ENCODE measurements at places on chromosomes 7 and 10.

DNA sequence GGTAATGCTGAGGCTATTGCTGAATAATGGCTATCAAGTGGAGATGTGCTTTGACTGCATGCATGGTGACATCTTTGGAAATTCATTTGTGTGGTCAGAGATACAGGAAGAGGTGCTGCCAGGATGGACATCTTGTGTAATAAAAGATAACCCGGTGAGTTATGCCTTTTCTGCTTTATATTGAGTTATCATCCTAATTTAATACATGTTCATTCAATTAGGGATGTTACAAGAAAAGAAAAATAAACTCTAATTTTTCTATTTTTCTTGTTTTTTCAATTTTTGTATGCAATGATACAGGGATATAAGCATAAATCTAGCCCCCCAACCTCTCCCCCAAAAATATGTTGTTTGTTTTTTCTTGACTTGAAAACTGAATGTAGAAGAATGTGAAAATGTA lies 26.4 kb upstream of the LMOD2 start:
- no peak for DNase-seq

DNA sequence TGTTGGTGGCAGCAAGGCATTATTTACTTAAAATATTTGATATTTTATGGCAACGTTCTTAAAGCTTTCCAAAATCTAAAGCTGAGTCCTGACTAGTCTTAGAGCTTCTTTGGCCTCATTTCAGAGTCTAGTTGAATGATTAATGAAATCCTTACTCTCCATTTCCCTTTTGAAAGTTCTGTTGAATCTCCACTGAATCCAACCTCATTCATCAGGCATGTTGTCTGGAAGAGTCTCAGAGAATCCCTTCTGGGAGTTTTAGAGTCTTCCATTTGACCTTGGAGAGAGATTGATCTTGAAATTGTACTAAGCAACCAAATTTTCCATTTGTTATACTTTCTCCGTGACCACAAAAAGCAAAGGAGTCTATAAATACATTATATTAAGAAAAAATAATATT lies 198.5 kb upstream of the TMEM196 start:
- no peak for DNase-seq

DNA sequence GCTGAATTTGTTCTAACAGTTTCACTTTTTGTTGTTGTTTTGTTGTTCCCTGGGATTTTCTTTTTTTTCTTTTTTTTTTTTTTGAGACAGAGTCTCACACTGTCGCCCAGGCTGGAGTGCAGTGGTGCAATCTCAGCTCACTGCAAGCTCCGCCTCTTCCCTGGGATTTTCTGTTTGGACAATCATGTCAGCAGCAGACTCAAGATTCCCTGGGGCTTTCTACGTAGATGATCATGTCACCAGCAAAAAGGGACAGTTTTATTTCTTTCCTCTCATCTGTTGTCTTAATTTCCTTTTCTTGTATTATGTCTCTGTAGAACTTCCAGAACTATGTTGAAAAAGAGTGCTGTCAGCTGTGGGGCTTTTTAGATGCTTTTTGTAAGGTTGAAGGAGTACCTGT lies 241.4 kb downstream of the TNS3 start:
- no peak for DNase-seq

GRCh38 chr7:1441615-1442354 lies 17.5 kb downstream of the MICALL2 start:
- no peak for DNase-seq

DNA sequence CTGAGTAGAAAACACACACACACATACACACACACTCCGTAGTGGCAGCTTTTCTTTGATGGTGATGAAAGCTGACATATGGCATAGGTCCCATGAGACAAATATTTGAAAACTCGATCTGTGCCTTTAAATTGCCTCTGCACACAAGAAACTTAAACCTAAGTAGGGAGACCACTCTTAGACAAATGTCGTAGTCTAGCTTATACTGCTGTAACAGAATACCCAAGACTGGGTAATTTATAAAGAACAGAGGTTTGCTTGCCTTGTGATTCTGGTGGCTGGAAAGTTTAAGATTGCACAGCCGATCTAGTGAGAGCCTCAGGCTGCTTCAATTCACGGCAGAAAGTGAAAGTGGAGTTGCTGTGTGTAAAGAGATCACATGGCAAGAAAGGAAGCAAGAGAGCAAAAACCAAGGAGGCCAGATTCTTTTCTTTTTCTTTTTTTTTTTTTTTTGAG lies 489.4 kb upstream of the SORCS1 start:
- DNase-seq: no peak

- DNase-seq: no peak
These were observed 682.1 kb upstream of the NRP1 start for GRCh38 chr10:34016576-34016975.

GRCh38 chr7:95430864-95431263 lies 4.0 kb downstream of the PON2 start:
- no peak for DNase-seq

GRCh38 chr7:129401228-129401966 lies 32.8 kb upstream of the STRIP2 start:
- DNase-seq: no peak

DNA sequence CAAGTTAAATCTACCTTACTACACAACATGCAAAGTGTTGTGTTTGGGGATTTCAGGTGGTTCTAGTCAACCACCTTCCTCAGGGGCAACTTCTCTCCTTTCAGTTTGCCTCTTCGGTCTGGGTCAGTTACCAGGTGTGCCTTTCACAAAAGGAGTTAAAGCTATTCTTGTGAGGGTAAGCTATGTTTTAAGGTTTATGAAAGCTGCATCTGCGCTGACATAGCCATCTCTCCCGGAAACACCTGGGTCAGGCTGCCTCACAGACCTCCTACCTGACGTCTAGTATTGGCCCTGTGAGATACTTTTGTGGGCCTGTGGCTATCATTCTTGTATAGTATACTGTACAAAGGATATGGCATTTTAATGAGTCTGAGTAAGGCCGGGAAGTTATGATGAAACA lies 67.7 kb upstream of the ITGA8 start:
- DNase-seq: no peak

DNA sequence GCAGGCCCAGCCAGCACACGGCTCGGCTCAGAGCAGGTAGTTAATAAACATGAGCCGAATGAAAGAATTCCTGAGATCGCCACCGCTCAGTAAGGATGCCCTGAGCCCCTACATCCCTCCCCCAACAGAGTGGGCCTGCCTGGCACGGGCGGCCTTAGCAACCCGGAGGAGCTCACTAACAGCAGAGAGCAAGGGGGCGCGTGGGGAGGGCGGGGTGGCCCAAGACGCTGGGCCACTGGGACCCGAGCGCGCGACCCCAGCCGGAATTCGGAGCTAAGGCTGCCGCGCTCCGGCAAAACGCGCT lies 403 bp upstream of the ENO4 start:
- DNase-seq: no peak

DNA sequence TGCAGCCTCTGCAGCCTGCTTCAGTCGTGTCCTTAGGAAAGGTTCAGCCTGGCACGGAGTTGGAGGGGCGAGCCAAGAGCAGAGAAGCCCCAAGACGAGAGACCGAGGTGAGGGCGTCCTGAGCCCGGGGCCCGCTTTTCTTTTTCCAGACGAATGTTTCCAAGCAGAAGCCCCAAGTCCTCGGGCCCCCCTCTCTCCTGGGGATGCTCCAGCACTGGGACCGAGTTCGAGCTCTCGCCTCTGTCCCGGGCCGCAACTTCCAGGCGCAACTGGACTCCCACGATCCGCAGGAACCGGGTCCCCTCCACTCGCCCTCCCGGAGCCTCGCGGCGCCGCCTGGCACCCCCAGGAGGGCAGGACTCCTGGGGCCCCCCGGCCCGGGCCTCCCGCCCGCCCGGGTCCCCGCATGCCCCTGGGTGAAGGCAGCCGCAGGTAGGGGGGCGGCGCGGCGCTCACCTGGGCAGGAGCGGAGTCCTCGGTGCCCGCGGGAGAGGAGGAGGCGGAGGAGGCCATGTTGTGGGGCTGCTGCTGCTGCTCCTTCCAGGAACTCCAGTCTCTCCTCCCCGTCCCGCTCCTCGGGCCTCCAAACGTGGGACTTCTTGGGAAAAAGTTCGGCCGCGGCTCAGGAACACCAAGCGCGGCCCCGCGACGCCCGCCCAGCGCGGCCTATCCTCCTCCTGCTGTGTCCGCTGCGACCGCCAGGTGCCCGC lies 45.3 kb upstream of the CDK1 start:
- no peak for DNase-seq

DNA sequence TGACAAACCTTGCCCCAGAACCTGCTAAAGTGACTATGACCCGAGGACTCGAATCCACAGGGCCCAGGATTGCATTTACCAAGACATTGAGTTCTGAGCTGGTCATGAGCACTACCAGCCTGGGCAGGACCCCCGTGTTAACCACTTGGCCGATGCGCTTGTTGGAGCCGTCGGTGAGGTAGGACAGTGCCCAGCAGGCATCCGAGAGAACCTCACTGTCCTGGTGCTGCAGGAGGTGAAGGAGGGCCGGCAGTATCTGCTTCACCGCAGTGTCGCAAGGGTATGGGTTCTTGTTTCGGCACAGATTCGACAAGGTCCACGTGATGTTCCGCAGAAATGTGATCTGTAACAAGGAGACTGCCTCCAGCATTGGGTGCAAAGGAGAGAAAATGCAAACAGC lies 19.7 kb downstream of the KPNA7 start:
- no peak for DNase-seq

- no peak for DNase-seq
These were observed 1019.0 kb downstream of the KCNMA1 start for GRCh38 chr10:76618641-76619040.

- no peak for DNase-seq
These were observed 67.4 kb downstream of the NEURL1 start for GRCh38 chr10:103560886-103561285.

DNA sequence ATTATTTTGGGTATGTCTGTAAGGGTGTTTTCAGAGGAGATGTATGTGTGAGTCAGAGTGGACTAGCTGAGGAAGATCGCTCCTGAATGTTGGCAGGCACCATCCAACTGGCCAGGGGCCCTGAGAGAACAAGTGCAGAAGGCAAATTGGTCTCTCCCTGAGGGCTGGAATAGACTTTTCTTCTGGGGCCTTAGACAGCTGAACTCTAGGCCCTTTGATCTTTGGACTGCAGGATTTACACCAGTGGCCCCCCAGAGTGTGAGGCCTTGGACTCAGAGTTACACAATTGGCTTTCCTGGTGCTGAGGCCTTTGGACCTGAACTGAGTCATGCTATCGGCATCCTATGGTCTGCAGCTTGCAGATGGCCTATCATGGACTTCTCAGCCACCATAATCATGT lies 217.2 kb downstream of the REEP3 start:
- no peak for DNase-seq

DNA sequence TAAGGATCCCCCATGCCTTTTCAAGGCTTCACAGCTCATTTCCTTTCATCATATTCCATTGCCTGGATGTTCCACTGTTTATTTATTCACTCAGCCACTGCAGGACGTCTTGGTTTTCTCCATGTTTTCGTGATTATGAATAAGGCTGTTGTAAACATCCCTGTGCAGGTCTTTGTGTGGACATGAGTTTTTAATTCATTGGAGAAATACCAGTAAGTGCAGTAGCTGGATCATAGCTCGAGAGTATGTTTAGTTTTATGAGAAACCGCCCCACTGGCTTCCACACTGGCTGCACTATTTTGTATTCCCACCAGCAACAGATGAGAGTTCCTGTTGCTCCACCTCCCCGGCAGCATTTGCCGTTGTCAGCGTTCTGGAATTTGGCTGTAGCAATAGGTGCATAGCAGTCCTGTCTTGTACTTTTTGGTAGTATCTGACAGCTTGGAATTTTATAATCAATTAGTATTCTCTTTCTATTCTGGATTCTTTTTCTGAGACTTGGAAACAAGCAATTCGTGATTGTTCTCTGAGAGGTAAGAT lies 269.9 kb upstream of the PITRM1 start:
- no peak for DNase-seq

DNA sequence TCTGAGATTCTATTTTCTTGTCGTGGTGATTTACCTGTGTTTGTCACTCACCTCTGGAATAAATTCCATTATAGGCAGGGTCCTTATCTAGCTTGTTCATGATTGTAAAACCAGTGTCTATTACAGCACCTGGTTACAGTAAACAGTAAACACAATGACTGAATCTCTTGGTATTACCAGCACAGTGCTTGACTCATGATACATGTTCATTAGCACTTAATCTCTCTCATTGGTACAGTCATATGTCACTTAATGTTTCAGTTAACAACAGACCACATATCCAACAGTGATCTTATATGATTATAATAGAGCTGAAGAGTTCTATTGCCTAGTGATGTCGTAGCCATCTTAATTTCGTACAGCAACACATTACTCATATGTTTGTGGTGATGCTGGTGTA lies 1.6 kb upstream of the TASOR2 start:
- no peak for DNase-seq

- DNase-seq: no peak
These were observed 2.0 kb downstream of the CYP3A7 start for GRCh38 chr7:99733003-99733402.

- DNase-seq: peak; percentile 49
These were observed 68.1 kb upstream of the CDK6 start for GRCh38 chr7:92904244-92905131.

GRCh38 chr10:77619964-77620703 lies 17.5 kb downstream of the KCNMA1 start:
- DNase-seq: no peak

DNA sequence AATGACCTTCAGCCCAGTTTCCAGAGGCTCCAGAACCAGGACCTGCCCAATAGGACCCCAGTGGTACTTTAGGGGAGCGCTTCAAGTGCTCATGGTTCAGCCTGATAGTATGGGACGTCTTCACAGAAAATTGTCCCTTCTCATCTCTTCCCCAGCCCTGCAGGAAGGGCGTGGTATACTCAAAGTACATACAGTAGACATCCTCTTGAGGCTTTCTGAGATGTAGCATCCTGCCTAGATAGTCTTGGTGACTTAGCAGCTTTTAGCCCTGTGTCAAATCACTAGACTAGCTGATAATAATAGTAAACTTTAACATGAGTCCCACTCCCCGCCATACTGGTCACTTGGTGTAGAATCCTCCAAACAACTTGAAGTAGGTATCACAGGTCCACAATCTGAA lies 193.2 kb downstream of the CYP26A1 start:
- DNase-seq: no peak

DNA sequence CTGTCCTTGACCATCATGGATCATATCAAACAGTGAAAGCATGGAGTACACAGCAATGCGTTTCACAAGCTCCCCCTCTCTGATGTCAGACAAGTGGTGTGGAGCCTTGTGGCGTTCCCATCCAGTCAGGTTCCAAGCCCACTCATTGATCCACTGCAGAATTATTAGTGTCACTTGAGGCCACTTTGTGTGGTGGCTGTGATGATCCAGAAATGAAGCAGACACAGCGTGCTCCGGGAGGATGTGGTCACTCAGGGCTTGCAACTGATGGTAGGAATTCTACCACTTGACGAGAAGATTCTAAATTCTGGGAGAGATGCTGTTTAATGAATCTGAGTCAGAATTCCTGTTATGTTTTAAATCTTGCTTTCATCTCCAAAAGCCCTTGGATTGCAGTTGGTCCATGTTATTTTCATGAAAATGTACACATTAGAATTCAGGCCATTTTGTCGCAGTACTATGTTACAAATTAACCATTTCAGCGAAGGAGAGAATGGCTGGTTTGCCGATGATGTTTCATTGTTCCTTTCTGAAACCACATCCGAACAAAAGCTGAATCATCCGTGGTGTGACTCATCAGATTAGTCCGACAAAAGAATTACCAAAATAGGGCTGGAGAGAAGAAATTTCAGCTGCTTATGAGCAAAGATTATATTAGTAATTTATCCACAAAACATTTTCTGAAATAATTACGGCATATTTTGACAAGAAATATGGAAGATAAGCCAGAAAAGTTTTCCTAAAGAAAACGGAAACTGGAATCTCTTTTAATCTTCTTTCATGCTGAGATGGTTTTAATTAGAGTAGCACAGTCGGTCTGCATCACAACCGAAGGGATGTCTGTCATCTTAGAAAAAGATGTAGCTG lies 48.1 kb downstream of the INSYN2A start:
- DNase-seq: no peak

GRCh38 chr7:155773531-155773930 lies 38.7 kb downstream of the SHH start:
- DNase-seq: no peak

All from stimulated activated CD4-positive, alpha-beta T cell treated with anti-CD3 and anti-CD28 coated beads, TNF-alpha, amount 100 ng/mL, for 1 hour (primary cell).